ENCODE measurements at places on chromosomes 6 and 20.

GRCh38 chr6:44169886-44170570 lies 11.4 kb downstream of the CAPN11 start:
- DNase-seq, result no peak

DNA sequence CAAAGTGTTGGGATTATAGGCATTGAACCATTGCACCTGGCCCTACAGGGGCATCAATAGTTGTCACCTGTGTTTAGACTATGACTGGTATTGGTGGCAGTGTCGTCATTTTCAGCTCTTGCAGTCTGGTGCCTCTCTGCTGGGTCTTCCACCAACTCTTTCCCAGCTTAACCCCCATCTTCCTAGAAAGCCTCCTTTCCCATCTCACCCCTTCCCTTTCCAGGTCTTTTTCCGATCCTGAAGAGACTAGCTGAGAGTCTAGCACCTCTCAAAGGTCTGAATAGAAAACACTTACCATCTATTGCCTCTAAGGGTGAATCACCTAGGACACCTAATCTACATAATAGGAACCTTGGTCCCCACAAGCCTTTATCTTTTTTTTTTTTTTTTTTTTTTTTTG lies 71.0 kb downstream of the TCP11 start:
- DNase-seq, result no peak

- DNase-seq, result no peak
These were observed 20.0 kb downstream of the SUN5 start for GRCh38 chr20:32984196-32984595.

DNA sequence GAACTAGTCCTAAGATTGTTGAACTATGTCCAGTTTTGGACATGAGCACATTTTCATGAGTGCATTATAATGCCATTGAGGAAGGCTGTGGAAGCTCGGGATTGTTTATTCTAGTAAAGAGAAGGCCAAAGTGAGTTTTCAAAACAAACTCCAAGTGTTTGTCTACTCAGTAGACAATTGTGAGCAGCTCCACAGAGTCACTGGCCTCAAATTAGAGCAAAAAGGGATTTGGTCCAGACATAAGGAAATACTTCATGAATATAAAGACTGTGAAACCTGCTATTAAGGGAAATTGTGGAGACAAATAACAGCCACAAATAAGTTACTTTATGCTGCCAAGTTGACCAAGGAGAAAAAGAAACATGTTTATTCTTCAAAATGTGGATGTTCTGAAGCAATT lies 42.6 kb upstream of the PREP start:
- no peak for DNase-seq

DNA sequence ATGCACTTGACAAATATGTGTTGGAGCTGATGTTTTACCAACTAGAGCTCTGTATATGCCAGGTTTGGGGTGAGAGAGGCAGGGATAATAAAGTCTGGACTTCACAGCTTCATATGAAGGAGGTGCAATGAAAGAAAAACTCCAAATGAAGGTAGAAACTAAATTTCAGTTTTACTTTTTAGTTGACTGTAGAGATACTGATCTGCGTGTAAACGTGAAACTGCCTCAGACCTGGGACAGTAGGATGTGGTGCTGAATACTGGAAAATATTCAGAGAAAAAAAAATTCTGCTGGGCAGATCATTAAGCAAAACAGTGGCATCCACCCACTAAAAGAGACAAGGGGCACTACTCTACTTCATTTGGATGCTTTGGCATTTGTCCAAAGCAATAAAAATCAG lies 94.5 kb downstream of the BACH2 start:
- no peak for DNase-seq

GRCh38 chr20:22495172-22495571 lies 89.2 kb downstream of the FOXA2 start:
- no peak for DNase-seq

DNA sequence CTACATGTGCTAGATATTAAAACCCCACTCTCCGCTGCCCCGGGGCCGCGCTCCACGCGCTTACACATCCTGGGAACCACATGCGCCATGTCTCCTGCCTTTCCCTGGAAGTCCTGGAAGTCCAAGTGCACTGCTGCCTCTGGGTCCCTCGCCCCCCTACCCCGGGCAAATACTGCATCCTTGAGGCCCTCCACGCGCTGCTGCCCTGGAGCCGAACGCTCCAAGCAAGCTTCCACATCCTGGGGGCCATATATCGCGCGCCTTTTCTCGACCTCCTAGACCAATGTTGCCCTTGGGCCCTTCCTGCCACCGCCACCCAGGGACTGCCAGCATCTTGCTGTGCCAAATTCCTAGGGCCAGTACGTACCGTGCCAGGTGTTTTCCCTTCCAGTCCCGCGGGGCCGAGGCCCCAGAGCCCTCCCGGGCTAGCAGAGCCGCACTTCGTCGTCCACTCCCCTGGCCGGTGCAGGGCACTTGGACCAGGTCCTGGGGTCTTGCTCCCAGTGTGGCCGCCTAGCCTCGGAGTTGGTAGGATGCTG lies 779 bp upstream of the KCNG1 start:
- DNase-seq, result no peak

- peak; percentile 69 for DNase-seq
These were observed 21.6 kb downstream of the LY86 start for GRCh38 chr6:6610031-6610591.

DNA sequence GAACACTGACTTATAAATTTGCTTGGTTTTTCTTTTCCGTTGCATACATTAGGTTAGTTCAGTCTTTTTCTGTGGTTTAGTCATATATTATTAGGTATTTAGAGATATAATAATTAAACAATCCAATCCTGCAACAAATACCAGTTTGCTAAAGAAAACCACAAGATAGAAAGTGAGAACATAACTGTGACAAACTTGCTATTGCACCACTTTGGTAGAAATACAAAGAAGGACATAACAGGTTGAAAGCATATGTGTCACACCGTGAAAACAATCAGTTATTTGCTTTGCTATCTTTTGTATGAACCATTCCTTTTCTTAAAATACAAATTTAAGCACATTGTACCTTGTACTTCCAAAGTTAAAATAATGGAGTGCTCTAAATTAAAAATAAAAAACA lies 42.0 kb upstream of the KCNQ5 start:
- no peak for DNase-seq

Data from activated effector memory CD4-positive, alpha-beta T cell treated with anti-CD3 and anti-CD28 coated beads, Interleukin-2, amount 50 U/mL, for 16 hours (primary cell).